ENCODE measurements at places on chromosomes 6 and 20. TPM values are rescaled to one million over a fixed set of nuclear protein-coding genes. Genes with fewer than 3 reads are reported as not detected.
A peak's percentile ranks its signal among the peaks of the same experiment; 100 is the strongest.

SAMD5 gene
- total RNA-seq = 0.21 TPM

RIPOR3 gene
- total RNA-seq = 5.4 TPM

HUS1B gene
- total RNA-seq = 1.1 TPM

XKR7 gene
- total RNA-seq = 2.3 TPM

MBOAT1 gene
- 16.3 TPM for total RNA-seq

COL21A1 gene
- 4.4 TPM for total RNA-seq

WFDC2 gene
- total RNA-seq = 76.4 TPM

NKAIN4 gene
- 9.6 TPM for total RNA-seq

GRCh38 chr6:164356814-164357213 is 942.3 kb downstream of the QKI start:
- DNase-seq = no peak

DNA sequence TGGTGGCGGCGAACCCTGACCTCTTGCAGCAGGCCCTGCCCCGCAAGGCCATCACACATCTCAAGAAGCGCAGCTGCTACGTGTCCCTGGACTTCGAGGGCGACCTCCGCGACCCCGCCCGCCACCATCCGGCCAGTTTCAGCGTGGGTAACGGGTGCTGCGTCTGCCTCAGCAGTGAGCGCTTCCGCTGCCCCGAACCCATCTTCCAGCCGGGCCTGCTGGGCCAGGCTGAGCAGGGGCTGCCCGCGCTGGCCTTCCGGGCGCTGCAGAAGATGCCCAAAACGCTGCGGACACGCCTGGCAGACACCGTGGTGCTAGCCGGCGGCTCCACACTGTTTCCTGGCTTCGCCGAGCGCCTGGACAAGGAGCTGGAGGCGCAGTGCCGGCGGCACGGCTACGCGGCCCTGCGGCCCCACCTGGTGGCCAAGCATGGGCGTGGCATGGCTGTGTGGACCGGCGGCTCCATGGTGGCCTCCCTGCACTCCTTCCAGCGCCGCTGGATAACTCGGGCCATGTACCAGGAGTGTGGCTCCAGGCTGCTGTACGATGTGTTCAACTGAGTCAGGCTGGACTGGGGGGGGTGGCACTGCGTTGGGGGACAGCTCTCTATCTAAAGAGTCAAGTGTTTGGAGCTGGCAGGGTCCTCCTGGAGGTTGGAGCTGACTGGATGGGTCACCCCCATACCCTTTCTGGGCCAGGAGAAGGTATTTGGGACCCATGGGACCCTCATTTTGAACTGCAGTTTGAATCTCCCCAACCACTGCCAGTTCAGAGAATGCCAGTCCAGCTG is 1.1 kb downstream of the ACTL10 start:
- peak; percentile 87 for DNase-seq

DNA sequence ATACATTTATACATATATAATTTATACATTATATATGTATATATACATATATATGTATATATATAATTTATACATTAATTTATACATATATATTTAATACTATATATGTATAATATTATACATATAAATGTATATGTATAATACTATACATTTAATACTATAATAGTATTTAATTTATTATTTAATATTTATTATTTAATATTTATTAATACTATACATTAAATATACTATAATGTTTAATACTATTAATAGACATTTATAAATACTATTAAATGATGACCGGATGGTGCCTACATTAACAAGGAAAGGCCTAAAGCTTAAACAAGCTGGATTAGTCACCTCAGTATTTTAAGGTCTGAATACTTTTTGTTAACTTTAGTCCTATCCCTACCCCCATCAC is 145.9 kb upstream of the HTR1E start:
- DNase-seq = no peak

GRCh38 chr6:37800703-37801604 is 18.6 kb upstream of the ZFAND3 start:
- no peak for DNase-seq

GRCh38 chr20:18988701-18989100 is 175.1 kb downstream of the SCP2D1 start:
- no peak for DNase-seq

DNA sequence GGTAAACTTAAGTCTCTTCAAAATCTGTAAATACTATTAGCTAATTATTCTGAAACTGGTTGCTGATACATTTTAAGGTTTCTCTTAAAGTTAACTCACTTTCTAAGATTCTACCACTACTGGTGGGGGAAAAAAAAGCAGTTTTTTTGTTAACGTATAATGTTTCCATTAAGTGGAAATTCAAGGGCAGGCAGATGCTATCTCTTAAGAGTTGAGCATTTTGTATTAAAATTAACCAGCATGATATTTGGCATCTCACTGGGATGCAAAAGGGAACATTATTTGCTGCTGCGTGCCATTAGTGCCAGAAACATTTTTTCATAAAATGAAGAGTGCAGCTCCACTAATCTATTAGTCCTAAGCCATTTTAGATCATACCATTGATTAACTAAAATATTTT is 246.2 kb downstream of the PRKN start:
- DNase-seq = no peak

- no peak for DNase-seq
Measured at GRCh38 chr6:12313992-12314589, 23.9 kb downstream of the EDN1 start.

GRCh38 chr6:91462241-91462640 is 875.4 kb upstream of the MAP3K7 start:
- no peak for DNase-seq

GRCh38 chr20:37574199-37574890 is 46.7 kb upstream of the BLCAP start:
- DNase-seq = no peak

- DNase-seq = no peak
Measured at GRCh38 chr6:128500014-128500413, 20.4 kb downstream of the PTPRK start.

DNA sequence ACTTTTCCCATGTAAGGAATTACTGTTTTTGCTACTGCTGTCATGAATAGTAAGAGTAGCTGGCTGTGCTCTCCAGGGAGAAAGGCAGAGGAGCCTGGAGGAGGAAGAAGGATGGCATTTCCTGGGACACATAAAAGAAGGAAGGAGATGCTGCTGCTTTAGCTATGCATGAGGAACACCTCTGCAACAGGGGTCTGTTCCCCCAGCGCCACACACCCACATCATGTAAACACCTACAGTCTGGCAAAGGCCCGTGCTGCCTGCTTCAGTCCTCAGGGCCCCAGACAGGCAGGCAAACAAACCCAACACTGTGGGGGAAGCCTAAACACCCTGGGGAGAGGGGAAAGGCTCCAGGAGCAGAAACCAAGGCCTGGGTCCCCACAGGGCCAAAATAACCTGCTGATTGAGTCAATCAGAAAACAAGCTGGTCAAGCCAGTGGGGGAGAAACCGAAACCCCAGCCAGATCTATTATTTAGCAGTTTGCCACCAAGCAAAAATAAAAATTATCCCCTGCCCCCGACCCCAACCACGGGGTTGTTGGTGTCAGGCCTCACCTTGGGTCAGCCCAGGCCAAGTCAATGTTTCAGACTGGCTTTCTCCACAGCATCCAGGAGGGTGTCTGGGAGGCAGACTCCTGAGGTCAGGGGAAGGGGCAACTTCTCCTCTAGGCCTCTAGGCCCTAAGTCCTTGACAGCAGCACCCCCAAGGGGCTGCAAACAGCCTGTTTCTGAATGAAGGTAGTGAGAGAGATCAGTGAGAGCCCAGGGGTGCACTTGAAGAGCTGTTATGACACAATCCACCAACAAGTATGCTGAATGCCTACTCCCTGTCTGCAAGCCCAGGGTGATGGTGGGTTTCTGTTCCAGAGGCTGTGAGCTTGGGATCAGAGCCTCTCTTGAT is 34.6 kb upstream of the SCUBE3 start:
- DNase-seq = peak; percentile 35

- peak; percentile 99 for DNase-seq
Measured at GRCh38 chr20:50186151-50186885, 4.3 kb upstream of the CEBPB start.

DNA sequence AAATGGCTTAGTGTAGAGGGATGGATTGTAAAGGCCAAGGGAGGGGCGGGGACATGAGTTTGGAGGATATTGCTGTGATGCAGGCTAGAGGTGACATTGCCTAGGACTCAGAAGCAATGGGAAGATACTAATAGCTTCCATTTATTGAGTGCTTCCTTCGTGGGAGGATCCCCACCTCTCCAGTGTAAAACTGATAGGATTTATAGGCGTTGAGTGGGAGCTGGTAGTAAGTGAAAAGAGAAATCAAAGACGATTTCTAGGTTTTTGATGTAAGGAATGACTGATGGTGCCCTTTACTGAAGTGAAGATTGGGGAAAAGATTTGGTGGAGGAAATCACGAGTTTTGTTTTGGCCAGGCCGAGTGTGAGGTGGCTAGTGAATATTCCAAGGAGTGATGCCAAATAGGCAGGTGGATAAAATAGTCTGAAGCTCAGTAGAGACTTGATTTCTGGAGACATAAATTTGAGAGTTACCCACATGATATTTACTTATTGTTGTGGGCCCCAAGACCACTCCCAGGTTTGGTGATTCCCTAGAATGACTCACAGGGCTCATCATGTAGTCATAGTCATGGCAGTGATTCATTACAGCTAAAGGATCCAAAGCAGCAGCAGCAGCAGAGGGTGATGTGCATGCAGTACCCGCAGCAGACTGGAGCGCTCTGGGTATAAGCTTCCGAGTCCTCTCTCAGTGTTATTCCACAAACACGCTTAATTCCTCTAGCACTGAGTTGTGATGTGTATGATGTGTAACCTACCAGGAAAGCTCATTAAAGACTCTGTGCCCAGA is 10.2 kb downstream of the RPRD1B start:
- DNase-seq = no peak

DNA sequence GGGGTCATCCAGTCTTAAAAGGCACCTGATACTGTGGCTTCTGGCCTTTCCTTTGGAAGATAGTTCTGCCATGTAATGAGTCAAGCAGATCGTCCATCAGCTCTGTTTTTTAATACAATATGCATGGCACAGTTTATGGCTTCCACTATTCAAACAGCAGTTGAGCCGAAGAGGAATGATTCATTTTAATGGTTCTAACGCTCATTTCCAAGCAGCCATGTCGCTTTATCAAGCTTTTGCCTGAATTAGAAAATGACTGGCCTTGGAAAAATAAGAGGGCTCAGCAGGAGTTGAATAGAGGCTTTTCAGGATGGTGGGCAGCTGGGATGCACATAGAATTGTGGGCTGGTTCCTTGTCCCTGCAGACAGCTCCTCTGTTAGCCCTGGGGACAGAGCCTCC is 138.1 kb downstream of the SOBP start:
- no peak for DNase-seq

DNA sequence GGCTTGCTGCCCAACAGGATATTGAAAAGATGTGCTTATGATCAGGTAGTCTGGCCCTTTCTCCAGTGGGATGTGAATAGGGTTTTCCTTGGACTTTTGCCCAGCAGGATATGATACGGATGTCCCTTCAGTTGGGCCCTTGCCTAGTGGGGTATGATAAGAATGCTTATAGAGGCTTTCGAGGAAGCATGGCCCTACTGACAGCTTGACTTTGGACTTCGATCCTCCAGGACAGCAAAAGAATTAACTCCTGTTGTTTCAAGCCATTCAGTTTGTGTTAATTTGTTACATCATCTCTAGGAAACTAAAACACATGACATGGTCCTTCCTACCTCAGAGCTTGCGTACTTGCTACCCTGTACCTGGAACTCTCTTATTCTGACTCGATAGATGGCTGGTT is 9.7 kb upstream of the ZNF334 start:
- DNase-seq = no peak

DNA sequence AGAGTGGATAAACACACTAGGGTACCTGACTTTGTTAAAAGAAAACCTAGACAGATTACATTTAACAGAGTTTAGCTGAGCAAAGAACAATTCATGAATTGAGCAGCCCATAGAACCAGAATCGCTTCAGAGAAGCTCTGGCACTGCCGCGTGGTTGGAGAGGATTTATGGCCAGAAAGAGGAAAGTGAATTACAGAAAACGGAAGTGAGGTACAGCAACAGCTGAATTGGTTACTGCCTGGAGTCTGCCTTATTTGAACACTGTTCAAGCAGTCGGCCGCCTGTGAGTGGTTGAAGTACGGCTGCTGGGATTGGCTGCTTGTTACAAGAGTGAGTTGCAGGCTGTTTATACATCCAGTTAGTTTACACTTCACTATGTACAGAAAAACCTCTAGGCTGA is 253.8 kb upstream of the CDYL start:
- no peak for DNase-seq

- no peak for DNase-seq
Measured at GRCh38 chr20:300345-300990, 3.1 kb downstream of the ZCCHC3 start.

Measured in WTC11 (cell line).